HFFc6 (cell line): ENCODE measurements at places on chromosomes 3 and 15.
A peak's percentile ranks its signal among the peaks of the same experiment; 100 is the strongest.

DNA sequence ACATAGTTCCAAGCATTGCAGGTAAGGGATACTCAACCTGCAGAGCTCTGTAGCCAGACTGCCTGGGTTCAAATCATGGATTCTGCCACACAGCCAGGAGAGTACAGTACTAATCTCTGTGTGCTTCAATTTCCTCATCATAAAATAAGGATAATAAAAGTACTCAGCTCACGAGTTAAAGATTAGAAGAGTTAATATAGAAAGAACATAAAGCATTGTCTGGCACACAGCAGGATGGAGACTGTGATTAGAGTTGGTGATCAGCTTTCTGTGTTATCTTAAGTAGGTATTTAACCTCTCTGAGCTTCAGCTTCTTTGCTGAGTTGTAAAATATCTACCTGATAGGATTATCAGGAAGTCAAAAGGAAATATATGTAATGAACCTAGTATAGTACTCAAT, 2.7 kb downstream of the CEP70 start:
- DNase-seq, result no peak

DNA sequence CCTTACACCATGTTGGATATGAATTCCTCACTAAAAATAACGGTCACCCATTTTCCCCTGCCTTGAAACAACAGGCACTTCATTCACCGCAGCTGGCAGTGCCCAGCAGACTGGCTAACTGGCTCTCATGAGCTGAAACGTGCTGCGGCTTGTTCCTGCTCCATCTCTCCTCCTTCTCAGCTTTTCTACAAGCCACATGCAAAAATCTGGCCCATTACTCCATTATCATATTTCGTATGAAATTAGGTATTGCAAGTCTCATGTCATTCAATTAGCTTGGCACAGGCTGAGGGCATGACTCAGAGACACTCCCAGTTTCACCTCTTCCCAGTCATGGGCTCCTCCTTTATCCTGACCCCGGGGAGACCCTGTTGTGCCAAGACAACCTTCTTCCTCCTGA, 60.0 kb downstream of the MAGEF1 start:
- DNase-seq, result no peak

DNA sequence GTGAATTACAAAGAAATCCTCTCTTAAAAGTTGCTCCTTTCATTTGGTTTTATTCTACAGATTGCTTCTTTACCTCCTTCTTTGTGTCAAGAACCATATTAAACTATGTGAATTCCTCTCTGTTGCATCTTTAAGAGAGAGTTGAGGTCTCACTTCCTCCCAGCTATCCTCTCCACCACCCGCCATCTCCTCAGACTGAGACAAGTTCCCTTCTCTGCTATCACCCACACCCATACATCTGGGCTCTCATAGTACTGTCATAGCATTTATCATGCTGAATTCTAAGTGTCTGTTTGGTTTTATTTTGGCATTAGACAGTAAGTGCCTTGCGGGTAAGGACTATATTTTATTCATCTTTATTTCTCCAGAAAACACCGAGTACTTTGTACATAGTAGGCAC, 54.2 kb downstream of the B3GALNT1 start:
- no peak for DNase-seq

DNA sequence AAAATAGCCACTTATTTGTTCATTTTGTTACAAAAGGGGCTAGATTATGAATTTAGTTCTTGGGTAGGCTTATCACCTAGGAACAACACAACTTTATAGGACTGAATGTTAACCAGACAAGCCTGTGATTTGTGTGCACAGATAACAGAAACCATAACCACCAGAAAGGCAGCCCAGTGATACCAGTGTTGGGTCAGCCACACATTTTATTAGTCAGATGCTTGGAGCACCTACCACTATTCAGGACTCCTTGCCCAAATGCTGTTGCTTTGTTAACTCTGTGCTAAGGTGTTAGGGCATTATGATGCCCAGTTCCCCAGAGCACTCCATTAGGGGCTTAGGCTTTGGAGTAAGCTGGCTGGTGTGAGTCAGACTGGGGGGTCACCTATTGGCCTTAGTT, 22.5 kb downstream of the PLCL2 start:
- DNase-seq, result no peak

DNA sequence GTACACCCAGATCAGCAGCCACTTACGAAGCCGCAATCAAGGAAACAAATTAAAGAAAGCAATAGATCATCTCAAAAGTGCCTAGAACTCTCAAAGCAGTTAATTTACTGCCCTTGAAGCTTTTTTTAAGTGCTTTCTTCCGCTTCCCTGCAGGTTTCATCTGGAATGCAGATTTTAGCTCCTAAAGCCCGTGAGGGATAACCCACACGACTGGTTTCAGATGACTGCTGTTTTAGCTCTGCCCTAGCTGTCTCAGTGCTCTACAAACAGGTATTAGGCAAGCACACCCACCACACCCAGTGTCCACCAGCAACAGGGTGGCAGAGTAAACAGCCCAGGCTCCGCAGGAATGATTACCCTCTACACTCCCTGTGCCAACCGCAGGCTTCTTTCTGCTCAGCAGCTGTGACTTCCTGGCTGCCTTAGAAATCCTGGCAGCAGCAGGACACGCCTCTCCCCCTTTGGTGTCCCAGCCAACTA, 126.0 kb downstream of the FMN1 start:
- peak; percentile 48 for DNase-seq

GRCh38 chr3:105402287-105402801, 35.6 kb downstream of the ALCAM start:
- peak; percentile 37 for DNase-seq

- no peak for DNase-seq
These were observed 65.1 kb upstream of the CCR4 start for GRCh38 chr3:32886296-32886695.

- no peak for DNase-seq
These were observed 47.1 kb downstream of the OIP5 start for GRCh38 chr15:41285285-41285684.

DNA sequence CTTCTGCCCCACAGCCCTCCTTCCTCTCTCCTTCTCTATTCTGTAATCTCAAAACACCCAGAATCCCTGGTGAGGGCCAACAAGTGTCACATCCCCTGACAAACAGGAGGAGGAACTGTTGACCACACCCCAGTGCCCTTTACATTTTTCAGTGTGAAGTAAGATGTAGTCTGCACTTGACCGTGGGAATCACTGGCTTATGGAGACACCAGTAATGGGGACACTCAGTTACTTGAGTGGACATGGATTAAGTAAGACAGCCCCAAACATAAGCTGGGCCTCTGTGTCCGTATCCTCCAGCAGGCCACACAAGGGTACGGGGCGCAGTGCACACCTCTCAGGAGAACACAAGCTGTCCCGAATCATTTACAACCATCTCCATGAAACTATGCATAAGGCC, 28.4 kb upstream of the LIMD1 start:
- no peak for DNase-seq

- no peak for DNase-seq
These were observed 171.1 kb upstream of the CGNL1 start for GRCh38 chr15:57205027-57205855.

GRCh38 chr3:53776494-53777101, 69.6 kb downstream of the CHDH start:
- peak; percentile 6 for DNase-seq

DNA sequence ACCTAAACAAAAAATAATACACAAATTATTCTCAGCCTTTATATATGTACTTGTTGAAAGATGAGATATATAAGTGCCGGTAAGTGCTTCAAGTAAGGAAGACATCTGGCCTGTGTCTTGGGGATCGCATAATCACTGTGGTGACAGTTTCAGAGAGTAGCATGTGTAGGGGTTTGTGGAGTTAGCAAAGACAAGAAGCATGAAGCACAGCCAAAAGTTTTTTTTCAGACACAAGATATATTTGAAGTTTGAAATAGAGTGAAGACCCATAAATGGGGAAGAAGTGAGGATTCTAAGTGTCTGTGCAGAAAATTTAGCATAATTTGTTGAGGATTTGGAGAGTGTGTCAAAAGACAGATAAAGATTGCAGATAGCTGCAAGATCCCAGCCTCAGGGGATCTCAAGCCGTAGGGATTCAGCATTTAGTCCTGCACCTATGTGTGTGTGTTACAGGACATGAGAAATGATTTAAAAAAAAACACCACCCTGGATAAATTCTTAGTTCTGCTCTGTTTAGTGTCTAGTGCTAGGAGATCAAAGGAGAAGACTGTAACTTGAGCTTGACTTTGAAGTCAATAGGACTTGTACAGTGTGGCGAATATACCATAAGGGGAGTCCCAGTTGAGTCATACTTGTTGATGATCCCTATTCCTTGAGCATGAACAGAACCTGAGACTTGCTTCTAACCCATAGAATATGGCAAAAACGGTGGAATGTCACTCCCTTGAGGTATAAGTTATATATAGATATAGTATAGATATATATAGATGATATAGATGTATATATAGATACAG, 123.9 kb upstream of the GRM7 start:
- DNase-seq, result no peak

- DNase-seq, result no peak
These were observed 83.9 kb downstream of the ANXA2 start for GRCh38 chr15:60313906-60314305.

GRCh38 chr3:1346386-1346785, 253.6 kb downstream of the CNTN6 start:
- no peak for DNase-seq

GRCh38 chr3:99971761-99972160, 142.5 kb downstream of the FILIP1L start:
- no peak for DNase-seq

DNA sequence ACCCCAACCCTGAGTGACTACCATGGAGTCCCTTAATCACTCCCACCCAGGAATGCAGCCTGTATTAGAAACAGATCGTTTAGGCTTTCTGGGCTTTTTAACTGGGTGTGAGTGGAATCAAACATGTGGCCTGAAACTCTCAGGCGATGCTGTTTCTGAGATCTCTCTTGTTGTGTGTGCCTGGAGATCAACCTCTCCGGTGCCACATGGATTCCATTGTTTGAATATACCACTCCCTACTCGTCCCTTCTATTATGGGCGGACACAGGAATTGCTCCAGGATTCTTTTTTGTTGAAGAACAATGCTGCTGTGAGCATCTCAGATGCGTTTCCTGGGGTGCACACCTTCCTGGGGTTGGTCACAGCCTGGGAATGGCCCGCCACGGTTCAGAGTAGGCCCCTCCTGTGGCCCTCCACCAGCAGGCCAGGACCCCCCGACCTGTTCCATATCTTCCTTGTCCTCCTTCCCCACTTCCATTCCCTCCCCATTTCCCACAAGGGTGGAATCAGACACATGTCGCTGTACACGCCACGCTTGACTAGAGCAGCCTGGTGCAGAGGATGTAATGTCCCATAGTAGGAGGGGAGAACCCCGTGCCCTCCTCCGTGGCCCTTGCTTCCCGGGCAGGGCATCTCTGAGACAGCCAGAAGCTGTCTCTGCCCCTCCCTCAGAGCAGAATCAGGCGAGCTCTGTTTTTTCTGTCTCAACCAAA, 36.4 kb upstream of the PRR23E start:
- no peak for DNase-seq

GRCh38 chr3:23209747-23210487, 6.8 kb downstream of the UBE2E2 start:
- no peak for DNase-seq

GRCh38 chr3:99641480-99641879, 3.1 kb downstream of the COL8A1 start:
- DNase-seq, result no peak

- no peak for DNase-seq
These were observed 12.6 kb downstream of the PTH1R start for GRCh38 chr3:46890132-46890531.

DNA sequence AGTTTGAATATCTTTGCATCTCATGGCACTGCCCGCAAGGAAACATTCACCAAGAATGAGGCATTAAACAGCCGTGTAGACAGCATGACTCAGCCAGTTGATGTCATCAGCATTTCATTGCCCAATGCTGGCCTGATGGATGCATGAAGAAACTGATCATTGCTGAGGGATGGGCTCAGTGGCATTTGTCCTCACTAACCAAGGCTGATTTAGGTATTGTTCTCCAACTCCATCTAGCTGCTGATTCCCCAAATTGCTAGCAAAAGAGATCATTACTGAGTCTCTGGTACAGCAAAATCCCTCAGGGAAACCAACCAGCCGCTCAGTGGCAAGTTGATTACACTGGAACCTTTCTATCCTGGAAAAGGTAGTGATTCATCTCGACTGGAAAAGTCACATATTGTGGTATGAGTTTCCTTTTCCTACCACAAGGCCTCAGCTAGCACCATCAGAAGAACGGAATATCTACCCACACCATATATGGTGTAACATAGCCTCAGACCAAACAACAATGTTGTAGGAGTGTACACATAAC, 186.5 kb upstream of the GAP43 start:
- peak; percentile 97 for DNase-seq

DNA sequence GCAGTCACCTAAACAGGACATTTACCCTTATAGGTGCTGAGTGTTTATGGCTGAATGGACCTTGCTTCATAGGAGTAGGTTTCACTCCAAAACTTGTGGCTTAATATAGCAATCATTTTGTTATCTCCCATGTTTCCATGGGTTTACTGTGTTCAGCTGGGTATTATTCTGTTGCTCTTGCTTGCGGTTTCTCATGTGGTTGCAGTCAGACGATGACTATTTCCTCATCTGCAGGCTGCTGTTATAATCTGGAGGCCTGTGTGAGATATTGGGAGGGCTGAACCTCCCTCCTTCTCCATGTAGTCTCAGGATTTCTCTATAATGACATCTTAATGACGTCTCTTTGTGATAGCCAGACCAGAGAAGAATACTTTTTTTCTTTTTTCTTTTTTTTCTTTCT, 98.1 kb downstream of the ZPLD1 start:
- DNase-seq, result peak; percentile 17

GRCh38 chr3:100073714-100074307, 40.5 kb downstream of the FILIP1L start:
- peak; percentile 85 for DNase-seq

DNA sequence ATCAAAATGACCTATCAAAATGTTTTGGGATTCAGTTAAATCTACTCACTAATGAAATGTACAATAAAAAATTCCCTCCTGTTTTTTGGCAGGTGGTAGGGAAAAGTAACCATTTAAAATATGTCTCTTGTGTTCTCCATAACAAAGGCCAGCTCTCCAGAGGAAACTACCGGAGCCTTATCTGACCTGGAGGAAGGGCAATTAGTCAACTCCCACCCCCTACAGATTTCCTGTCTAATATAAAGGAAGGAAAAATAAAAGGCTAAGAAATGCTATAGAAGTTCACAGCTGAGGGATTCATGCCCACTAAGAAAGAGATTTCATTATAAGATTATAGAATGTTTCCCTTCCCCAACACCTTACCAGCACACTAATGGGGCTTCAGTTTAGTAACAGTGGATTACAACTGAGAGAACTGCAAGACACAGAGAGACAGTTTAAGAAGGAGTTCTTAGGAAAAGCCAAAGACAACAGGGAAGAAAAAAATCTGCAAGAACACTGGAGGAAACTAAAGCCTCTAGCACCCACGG, 376.5 kb upstream of the KCNMB2 start:
- DNase-seq, result no peak

DNA sequence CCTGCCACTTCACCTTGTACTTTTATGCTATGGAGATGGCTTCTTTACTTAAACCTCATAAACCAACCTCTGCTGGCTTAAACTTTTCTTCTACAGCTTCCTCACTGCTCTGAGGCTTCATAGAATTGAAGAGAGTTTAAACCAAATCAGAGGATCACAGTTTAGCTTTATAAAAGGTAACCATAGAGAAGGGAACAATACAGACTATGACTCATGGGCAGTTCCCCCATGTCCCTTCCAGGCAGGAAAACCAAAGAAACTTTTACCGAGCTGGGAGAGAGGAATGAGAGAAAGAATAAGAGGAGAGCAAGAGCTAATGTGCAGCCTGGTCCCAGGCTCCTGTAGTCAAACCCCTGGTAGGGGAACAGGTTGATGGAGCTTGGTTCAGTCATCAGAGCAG, 53.9 kb upstream of the NEDD4 start:
- DNase-seq, result peak; percentile 9
